Right lobe of liver (tissue), 6 donors: ENCODE measurements at places on chromosomes 7 and 10. TPM values are rescaled to one million over a fixed set of nuclear protein-coding genes. Genes with fewer than 3 reads are reported as not detected.

- no peak for DNase-seq
Measured at GRCh38 chr10:63920926-63921325, 399.7 kb downstream of the REEP3 start.

DNA sequence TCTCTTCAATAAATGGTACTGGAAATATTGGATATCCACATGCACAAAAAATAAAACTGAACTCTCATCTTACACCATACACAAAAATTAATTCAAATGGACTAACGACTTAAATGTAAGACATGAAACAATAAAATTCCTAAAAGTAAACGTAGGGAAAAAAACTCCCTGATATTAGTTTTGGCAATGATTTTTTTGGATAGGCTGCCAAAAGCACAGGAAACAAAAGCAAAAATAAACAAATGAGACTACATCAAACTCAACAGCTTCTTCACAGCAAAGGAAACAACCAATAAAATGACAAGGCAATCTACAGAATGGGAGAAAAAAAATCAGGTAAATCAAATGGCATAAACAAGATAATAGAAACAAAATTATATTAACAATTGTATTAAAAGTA is 65.7 kb downstream of the ORC5 start:
- DNase-seq = no peak

- no peak for DNase-seq
Measured at GRCh38 chr7:44269417-44269816, 56.0 kb downstream of the CAMK2B start.

- no peak for DNase-seq
Measured at GRCh38 chr10:72334196-72334824, 20.4 kb downstream of the DNAJB12 start.

- no peak for DNase-seq
Measured at GRCh38 chr10:63780101-63780500, 258.9 kb downstream of the REEP3 start.

The MBLAC1 gene
- total RNA-seq = 1.9 TPM

- DNase-seq = no peak
Measured at GRCh38 chr7:22853674-22854157, 31.1 kb upstream of the TOMM7 start.

DNA sequence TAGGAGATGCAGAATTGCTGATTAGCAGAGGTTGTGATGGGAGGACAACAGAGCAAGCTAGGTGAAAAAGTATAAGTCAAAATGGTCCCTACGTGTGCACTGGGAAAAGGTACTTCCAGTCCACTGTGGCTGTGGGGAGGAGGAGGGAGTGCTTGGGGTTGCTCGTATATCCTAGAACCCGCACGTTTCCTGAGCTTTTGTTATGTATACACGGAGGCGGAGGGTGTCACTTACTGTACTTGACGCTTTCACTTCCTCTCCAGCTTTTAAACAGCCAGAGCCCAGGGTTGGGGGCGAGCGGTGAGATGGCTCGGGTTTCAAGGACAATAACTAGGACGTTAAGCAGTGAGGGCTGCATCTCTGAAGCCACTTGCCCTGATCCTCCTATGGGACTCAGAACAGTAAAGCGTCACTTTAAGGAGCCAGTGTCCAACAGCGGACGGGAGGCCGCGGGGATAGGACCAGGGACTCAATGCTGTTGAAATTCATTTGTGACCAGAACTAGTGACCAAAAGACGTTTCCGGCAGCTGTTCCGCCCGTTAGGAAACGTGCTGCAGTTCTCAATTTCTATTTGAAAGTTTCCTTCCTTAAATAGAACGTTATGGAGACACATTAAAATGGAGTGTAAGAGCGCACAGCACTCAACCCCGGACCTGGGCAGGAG is 985 bp upstream of the ETV1 start:
- peak; percentile 51 for DNase-seq

The LRRN3 gene
- total RNA-seq = 0.19 TPM

- DNase-seq = no peak
Measured at GRCh38 chr7:140541513-140542227, 62.4 kb upstream of the MKRN1 start.
